Left kidney (tissue), 8 donors: ENCODE measurements at places on chromosomes 5 and 9.

DNA sequence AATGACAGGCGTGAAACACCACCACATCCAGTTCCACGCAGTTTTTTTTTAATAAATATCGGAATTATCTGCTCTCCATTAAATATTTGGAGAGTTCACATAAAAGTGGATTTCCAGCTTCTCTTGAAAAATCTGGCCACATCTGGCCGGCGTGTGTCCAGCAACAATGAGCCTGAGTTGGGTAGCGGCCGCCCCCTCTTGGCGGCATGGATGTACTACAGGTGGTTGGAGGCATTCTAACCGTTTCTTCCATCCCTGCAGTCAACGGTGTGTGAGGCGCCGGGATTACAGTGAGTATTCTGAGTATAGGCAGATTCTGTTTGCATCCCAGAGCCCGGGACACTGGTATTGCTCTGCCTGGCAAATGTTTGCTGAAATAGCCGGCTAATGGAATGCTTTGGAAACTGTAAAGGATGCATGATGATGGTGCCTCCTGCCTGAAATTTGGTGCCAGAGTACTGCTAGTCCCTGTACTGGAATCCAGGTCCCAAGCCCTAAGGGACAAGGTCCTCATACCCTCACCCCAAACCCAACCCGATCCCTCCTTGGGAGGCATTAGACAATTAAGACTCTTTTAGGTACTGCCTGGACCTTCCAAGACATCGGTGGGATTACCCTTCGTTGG, 13.6 kb upstream of the GM2A start:
- peak; percentile 46 for DNase-seq

DNA sequence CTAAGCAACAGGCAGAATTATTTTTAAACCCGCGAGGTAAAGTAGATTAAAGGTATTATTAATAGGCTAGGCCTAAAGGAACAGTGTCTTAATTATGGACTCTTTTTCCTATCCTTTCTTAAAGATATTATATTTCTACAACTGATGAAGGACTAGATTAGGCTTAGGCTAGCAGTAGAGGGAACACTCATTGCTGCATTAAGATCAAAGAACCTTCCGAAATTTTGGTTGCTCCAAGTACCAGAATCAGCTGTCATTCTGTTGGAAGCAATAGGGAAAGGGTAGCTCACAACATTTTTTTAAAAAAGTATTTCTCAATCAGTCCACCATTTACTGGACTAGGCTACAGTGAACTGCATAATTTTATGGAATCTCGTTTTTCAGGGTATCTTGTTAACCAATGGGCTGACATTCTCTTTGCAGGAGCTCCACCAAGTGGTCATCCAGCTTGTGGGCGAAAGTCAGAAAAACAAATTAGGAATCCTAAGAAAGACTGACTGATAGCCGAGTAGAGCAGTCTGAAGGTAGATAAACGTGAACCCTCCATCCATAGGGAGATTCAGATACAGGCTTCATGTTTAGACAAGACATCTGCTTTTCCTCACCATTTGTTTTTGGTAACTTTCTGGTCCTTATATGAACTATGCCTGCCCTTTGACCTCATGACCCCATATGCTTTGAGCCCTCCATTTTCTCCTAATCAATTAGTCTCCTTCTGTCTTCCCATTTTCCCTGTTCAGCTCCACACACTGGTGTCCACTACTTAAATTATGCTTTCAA, 103.6 kb upstream of the CHD1 start:
- DNase-seq: peak; percentile 74

GRCh38 chr9:124708074-124708473, 63.0 kb downstream of the NR6A1 start:
- DNase-seq: no peak

DNA sequence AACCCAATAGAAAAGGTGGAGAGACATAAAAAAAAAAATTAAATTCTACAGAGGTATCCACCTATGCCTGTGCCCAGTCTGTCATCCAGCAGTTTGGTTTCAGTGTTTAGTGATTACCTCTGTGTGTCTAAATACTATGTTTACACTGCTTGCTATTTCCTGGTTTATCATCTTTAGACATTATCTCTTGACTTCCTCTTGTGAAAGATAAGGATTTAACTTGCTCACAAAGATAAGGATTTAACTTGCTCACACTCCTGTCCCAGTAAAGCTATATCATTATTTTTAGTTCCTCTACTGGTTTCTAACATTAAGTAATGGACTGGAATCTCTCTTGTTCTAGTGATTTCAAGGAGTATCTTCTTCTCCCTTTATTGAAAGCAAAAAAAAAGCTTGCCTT, 53.9 kb upstream of the ZFR start:
- DNase-seq: no peak

DNA sequence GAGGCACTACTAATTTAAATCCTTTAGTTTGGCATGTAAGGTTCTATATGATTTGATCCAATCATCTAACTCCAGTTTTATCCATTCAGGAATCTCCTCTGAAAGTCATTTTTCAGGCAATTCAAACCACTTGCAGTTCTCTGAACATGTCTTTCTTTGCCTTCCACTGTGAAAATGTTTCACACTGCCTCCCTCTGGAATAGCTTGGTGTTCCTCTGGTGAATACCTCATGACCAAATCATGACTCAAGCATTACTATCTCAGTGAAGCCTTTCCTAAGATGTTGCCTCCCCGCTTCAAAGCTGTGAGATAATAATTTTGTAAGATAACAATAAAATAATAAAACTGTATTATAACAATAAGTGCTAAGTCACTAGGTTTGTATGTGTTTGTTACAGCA, 981.1 kb downstream of the DTWD2 start:
- DNase-seq: no peak

- DNase-seq: no peak
These were observed 8.3 kb upstream of the PTAR1 start for GRCh38 chr9:69768101-69768500.

GRCh38 chr5:141641634-141642267, 5.0 kb downstream of the RELL2 start:
- no peak for DNase-seq

GRCh38 chr9:72858089-72858912, 94.6 kb downstream of the ALDH1A1 start:
- DNase-seq: no peak

DNA sequence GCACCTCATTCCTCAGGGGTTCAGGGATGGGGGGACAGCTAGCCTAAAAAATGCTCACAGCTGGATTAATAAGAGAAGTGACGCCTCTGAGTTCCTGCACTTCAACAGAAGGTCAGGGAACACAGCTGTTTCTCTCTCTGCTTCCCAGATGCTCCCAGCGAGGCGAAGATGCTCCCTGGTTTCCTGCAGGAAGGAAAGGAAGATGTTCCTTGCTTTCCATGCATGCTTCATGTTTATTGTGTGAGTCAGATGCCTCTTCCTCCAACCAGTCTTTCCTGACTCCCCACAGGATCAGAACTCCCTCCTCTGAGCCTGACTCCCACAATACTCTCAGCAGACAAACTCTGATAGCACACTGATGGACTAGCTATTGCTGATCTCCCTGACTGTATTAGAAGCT, 71.9 kb downstream of the MFAP3 start:
- DNase-seq: no peak

DNA sequence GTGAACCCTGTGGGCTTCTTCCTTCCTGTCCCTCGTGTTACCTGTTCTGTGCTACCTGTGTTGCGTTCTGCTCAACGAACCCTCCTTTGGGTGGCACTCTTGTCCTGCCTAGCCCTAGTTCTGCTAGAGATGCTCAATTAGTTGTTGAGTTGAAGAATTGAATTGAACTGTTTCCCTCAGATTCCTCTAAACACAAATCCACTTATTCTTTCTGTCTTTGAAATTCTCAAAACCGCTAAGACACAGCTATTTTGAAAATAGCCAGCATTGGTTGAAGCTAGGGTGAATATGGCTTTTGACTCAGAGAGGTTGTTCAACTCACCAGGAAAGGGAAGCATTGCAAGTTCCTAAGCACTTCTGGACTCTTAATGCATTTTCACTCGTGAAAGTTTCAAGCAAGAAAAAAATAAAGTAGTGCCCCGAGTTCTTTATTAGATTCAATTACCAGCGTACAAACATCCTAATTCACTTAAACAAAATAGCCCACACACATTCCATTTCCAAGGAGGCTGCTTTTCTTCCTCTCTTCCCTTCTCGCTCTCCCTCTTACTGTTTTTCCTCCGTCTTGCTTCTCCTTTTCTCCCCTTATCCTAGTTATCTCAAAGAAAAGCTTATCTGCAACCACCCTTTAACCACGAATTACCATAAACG, 642 bp upstream of the ITGA1 start:
- DNase-seq: no peak

- DNase-seq: no peak
These were observed 47.4 kb downstream of the FNBP1 start for GRCh38 chr9:129995409-129996160.

DNA sequence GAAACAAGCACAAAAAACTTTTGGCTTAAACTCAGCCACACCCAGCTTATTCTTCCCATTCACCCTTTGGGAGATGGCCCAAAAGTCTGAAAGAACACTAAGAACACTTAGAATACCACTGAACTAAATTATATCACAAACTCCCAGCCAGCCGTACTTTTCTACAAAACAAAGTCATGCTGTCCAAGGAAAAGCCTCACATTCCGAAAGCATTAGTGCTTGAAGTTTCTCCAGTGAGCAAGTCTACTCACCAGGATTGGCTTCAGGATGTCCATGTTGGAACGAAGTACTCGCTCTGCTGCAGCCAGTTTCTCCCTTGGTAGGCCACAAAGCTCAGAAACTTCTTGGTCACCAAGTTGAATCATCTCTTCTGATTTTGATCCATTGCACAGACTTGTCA, 69.7 kb downstream of the ABCA1 start:
- DNase-seq: no peak

DNA sequence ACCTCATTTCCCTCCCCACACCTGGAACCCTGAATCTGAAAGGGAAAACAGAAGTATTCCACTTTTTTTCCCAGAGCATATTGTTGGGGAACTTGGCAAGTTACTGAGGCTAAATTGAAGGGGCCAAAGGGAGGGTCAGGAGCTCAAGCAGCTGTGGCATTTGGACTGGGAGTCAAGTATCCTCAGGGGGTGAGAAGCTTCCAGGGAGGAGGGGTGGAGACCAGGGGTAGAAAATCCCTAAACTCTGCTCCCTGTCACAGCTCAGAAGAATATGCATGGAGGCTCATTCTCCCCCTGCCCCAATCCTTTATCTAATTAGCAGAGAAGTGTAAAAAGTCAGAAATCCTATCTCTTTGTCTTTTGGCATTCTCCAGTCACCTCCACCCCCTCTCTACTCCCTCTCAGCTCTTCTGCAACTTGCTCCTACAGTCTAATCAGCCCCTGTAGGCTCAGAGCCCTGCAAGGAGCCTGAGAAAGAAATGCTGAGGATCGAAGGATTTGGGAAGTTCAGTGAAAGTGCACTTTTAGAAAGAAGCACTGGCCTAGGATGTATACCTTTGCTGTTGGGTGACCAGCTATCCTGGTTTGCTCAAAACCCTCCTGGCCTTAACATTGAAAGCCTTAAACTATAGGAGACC, 5.7 kb upstream of the WNT8A start:
- no peak for DNase-seq

DNA sequence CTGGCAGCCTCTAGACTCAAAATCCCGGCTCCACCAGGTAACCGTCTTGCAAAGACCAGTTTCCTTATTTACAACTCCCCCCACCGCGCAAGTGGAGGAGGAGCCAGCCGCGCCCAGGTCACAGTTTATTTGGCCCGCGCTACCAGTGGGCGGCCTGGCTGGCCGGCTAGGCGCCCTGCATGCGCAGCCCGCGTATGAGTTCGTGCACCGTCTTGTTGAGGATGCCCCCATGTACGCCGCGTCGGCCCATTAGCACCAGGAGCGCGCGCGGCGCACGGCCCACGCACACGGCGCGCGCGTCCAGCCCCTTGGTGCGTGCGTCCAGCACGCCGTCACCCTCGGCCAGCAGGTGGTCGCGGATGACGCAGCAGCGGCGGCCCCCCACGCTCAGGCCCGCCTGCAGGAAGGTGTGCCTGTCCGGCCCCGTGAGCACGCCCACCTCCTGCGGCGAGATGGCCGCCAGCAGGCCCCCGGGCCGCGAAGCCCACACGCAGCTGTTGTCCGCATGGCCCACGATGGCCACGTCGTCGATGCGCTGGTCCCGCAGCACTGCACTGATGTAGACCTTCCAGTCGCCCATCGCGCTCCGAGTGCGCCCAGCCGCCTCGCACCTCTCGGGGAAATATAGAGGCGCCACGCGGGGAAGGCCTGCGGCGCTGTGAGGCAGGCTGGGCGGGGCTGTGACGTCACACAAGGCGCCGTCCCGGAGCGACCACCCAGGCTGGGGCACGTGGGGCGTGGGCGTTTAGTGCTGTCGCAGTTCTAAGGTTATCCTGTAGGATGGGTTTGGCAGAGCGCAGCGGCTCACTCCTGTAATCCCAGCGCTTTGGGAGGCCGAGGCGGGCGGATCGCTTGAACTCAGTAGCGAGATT, at the start of gene PFN3:
PFN3 (minus strand) TSS at position 665 of the 872 bp plus-strand sequence; CDS start at position 580, 85 bp downstream.
- no peak for DNase-seq

DNA sequence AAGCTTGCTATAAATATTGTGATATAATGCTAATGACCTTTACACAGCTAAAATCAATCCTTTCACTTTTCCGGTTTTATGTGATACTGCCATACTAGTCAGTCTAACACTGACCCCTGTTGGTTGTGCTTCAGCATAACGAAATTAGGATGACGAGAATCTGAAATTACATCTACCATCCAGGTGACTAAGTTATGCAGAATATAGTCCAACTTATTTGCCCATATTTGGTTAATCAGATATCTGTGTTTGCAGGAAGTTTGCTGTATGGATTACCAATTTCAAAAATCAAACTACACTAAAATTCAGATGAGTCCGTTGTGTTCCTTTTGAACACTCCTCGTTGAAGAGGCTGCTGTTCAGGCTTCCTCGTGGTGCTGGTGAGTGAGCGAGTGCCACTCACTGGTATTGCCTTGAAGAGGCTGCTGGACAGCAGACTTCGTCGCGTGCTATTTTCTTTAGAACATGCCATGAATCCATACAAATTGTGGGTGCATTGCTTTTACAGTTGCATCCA, 32.5 kb downstream of the TENT4A start:
- peak; percentile 18 for DNase-seq

GRCh38 chr5:77418162-77418561, 74.0 kb downstream of the WDR41 start:
- DNase-seq: no peak

GRCh38 chr5:93782978-93783377, 41.6 kb upstream of the POU5F2 start:
- no peak for DNase-seq

- no peak for DNase-seq
These were observed 45.9 kb downstream of the RANBP17 start for GRCh38 chr5:170907758-170908157.

DNA sequence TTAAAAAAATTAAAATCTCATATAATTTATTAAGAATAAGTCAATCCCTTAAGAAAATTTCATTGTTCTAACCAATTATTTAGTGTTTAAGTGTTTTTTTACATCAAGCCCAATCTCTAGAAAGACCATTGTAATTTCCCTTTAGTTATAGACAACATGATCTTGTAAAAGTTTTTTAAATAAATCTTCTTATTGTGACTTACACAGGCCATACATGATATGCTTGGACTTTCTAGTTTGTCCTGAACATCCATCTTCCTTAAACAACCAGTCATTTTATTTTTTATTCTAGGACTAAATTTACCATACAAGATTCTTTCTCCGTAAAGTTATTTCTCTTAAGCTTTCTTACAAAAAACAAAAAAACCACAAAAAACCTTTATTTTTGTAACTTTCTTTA, 126.5 kb upstream of the MAST4 start:
- no peak for DNase-seq
